GDM1 (cell line): ENCODE measurements at places on chromosomes 16 and 17.
A peak's percentile ranks its signal among the peaks of the same experiment; 100 is the strongest.

DNA sequence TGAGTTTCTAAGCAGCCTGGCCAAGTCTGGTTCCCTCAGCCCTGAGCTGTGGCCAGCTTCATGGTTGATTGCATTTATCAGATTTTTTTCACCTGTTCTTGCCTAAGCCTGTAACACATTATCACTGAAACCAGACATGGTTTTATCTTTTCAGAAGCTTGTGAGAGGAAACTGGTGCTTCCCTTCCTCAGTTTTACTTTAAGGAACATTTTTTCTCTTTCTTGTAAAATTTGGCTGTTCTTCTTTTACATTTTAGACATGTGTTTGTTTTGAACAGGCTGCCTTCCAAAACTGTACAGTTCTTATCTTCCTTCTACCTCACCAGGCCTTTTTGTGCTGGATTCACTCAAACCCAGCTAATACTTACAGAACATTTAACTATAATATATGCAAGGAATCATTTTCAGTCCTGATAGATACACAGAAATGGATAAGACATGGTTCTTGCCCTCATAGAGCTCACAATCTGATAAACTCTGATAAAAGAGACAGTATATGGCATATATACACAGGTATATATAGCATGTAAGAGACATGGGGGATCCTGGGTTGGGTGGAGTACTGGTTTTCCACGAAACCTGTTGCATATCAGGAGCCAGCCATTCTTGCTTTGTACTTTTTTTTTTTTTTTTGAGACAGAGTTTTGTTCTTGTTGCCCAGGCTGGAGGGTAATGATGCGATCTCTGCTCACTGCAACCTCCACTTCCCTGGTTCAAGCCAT lies 44.5 kb downstream of the ZNRF1 start:
- DNase-seq: peak; percentile 60

GRCh38 chr16:55834049-55834448 lies 1.2 kb upstream of the CES1 start:
- no peak for DNase-seq

DNA sequence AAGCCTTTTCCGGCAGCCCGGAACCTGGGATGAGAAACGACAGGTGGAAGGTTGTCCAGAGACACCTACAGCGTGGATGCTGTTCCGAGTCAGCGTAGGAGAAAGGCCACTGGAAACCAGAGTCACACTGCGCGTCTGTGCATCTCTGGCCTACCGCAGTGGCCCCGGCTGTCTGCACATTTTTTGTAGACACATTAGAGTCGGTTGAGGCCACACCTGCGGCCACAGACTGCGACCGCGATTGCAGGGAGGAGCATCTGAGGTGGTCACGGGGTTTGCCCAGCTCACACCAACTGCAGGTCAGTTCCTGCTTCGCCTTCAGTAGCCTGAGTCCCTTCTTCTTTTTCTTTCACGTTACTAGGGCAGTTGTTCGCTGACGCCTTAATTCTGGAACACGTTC lies 52.4 kb downstream of the WDR45B start:
- DNase-seq: no peak

DNA sequence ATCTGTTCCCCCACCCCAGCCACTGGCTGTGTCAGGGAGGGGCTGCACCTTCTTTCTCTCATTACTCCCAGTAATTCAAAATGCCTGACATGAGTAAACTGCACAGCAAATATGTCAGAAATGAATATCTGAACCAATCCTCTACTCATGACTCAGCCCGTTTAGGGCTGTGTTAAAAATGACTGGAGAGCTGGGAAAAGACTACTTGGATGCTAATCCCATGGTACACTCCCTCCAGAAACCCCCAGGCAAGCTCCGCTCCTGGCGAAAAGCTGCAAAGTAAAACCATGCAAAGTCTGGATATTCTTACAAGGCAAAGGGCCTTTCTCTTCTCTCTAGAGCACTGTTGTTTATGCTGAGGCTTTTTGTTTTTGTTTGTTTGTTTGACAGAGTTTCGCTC lies 448.1 kb upstream of the DYNLRB2 start:
- DNase-seq: no peak

GRCh38 chr17:16888413-16889087 lies 83.4 kb downstream of the TNFRSF13B start:
- no peak for DNase-seq

GRCh38 chr16:55552621-55553020 lies 13.9 kb upstream of the CAPNS2 start:
- no peak for DNase-seq

- DNase-seq: no peak
Measured at GRCh38 chr17:21464611-21465021, 88.5 kb downstream of the KCNJ12 start.

- no peak for DNase-seq
Measured at GRCh38 chr17:66281661-66282369, 20.6 kb upstream of the PRKCA start.

GRCh38 chr17:48012151-48012520 lies 25.5 kb downstream of the COPZ2 start:
- DNase-seq: no peak

GRCh38 chr16:81711657-81712319 lies 67.3 kb upstream of the PLCG2 start:
- DNase-seq: no peak

GRCh38 chr16:53052519-53053501 lies at the start of gene CHD9NB:
Gene CHD9NB, minus strand, starts transcription at chr16:53052897. Its CDS starts 8,739 bp downstream, at chr16:53044158.
- peak; percentile 56 for DNase-seq

GRCh38 chr17:28972437-28972836 lies 21.1 kb upstream of the PHF12 start:
- no peak for DNase-seq

DNA sequence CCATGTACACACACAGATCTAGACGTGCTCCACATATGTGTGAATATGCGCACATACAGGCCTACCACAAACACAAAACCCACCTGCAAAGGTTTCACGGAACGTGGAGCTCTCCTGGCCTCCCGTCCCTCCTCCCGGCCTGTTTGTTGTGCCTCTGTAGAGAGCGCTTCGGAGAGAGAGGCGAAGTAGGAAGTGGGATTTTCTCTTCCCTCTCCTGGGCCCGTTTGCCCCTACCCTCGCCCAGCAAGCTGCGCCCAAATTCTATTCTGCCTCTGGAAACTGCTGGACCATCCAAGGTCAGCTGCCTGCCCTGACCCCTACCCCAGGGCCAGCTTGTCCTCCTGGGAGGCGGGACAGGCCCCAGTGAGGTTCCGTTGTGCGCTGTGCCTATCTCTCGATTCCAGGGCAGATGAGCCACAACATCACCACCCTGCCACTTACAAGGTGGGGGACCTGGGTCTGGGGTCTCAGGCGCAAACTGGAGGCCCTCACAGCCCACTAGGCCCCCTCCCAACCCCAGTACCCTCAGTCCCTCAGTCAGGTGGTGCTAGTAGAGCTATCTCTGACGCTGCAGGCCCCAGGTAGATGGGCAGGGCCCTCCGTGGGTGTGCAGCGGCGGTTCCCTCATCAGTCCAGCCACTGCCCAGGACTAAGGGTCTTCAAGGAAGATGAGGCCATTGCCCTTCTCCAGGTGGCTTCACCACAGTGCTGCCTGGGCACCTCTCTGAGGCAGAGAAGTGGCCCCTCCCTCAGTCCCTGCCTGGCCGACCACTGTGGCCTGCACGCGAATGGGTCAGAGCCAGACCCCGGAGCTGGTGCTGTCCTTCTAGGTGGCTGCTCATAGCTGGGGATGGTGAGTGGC lies 54.2 kb downstream of the BEAN1 start:
- no peak for DNase-seq

DNA sequence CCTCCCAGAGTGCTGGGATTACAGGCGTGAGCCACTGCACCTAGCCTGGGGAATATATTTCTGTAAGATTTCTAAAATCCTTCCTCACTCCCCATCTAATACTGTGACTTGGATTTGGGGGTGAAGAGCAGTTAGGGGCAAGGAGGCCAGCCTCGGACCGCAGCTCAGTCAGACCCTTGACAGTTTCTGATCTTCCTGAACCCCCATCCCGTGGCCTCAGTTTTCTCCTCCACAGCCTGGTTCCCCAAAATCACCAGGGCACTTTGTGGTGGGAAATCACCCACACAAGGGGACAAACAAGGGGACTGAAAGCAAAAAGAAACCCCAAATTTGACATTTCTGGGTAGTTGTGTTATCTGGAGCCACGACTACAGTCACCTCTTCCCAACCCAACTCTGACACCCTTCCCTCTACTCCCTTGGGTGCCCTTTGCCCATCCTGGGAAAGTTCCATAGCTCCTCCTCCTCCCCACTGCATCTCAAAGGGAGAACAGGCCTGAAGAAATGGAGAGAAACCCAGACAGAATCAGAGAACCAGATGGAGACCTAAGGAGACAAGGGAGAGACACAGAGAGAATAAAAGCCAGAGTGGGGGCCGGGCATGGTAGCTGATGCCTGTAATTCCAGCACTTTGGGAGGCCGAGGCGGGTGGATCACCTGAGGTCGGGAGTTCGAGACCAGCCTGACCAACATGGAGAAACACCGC lies 2.8 kb upstream of the STAT5A start:
- DNase-seq: no peak

DNA sequence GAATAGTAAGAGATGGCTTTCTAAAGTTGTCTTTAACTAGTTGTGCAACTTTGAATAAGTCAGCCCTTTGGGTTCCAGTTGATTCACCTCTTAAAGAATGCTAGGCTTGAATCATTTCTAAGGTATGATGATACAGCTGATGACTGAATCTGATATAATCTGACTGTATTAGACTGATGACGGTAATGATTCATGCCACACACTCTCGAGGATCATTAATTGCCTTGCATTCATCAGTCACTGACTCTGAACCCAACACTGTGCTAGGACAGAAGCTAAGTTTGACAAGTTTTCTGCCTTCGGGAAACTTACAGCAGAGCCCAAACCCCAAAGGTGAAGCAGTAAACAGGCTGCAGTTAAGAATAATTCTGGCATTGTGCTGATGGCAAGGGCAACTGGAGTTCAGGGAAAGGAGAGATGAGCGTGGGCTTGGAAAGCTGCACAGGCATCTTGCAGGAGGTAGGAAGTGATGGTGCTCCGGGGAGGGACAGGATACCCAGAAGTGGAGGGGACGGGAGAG lies 25.8 kb downstream of the ASIC2 start:
- no peak for DNase-seq

- DNase-seq: no peak
Measured at GRCh38 chr16:8796469-8797363, 723 bp downstream of the TMEM186 start.

GRCh38 chr17:50268026-50268425 lies 6.2 kb upstream of the TMEM92 start:
- DNase-seq: no peak

DNA sequence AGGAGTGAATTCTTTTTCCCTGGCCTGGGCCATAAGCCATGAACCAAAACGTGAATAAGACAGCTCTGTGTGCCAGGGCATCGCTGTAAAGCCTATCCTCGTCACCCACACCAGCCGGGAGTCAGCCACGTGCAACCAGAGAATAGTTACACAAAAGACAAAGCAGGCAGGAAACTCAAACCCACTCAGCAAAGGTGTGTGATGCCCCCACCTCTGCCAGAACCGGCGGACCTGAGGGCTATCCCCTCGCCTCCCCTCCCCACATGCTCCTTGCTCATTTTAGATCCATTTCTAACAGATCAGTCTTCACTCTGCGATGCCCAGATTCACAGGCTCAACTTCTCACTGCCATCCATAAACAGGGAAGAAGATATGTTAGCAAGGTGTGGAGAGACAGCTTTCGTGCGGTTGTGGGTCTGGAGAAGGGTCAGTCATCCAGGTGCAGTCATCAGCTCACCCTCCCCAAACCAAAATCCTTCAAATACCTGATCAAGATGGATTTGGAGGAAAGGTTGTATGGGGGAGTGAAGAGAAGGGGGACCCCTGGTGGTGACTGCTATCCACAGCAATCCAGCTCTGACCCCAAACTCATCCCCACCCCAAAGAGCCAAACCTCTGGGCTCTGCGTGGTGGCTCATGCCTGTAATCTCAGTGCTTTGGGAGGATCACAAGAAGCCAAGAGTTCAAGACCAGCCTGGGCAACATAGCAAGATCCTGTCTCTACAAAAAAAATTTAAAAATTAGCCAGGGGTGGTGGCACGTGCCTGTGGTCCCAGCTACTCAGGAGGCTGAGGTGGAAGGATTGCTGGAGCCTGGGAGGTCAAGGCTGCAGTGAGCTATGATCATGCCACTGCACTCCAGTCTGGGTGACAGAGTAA lies 219.2 kb downstream of the C16orf78 start:
- no peak for DNase-seq

GRCh38 chr16:63625126-63625525 lies 1496.7 kb downstream of the CDH11 start:
- no peak for DNase-seq

GRCh38 chr17:32318071-32318470 lies 23.9 kb downstream of the C17orf75 start:
- no peak for DNase-seq

DNA sequence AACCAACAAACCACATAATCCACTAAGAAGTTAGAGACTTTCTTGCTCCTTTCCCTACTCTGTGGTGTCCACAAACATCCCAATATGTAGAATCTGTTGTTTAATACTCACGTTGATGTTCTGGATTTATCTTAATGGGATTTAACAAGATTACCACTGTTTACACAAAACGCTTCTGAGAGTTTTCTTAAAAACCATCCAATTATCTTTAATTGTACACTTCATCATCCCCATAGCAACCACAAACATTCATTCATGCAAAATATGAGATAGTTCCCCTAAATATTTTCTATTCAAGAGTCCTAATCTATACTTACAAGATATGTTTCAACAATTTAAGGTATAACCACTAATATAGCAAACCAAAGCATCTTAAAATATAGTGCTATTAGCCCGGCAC lies 76.5 kb upstream of the CLEC18B start:
- no peak for DNase-seq

GRCh38 chr16:77722309-77723107 lies at the start of gene NUDT7:
Gene NUDT7, plus strand, starts transcription at chr16:77722514. Its CDS starts 69 bp downstream, at chr16:77722583.
- DNase-seq: peak; percentile 73

DNA sequence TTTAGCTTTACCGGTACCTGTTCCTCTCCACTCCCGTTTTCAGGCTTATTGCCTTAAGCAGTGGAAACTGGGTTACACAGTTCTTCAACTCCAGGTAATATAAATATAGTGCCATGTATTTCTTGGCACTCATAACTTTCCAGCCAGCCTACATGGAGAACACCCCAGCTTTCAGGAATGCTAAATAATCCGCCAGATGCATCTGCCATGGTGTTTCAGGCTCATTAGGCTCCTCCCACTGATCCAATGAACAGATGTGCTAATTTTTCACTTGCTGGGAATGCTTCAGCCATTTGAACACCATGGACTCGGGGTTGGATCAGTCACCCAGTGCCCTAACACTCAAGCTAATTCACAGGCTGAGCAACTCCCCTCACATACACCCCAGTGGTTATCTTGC lies 4.6 kb downstream of the ANKFN1 start:
- no peak for DNase-seq

GRCh38 chr17:31487063-31487647 lies 95.7 kb downstream of the RAB11FIP4 start:
- DNase-seq: no peak

GRCh38 chr16:88921591-88921990 lies 55.1 kb upstream of the PABPN1L start:
- no peak for DNase-seq

- DNase-seq: no peak
Measured at GRCh38 chr16:83887564-83887963, 11.4 kb upstream of the MLYCD start.

- no peak for DNase-seq
Measured at GRCh38 chr16:66251476-66252160, 114.9 kb upstream of the CDH5 start.

GRCh38 chr17:4527134-4527533 lies 28.1 kb downstream of the MYBBP1A start:
- DNase-seq: no peak
